ENCODE measurements at places on chromosomes 2 and 18.

DNA sequence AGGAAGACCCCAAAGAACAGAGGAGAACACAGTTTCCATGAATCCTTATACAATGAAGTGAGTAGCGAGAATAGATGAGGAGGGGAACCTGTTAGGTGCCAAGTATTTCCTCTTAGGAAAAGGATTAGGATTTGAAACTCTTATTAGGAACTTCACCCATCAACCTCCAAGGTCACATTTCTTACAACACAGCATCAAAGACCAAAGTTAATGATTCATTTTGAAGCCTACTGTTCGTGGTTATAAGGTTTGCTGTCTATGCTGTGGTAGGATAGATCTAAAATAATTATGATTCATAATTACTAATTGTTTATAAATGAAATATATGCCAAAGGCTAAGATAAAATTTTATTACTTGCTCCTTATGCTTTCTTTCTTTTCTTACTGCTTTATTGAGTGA, 6.1 kb downstream of the CFAP221 start:
- DNase-seq = no peak

DNA sequence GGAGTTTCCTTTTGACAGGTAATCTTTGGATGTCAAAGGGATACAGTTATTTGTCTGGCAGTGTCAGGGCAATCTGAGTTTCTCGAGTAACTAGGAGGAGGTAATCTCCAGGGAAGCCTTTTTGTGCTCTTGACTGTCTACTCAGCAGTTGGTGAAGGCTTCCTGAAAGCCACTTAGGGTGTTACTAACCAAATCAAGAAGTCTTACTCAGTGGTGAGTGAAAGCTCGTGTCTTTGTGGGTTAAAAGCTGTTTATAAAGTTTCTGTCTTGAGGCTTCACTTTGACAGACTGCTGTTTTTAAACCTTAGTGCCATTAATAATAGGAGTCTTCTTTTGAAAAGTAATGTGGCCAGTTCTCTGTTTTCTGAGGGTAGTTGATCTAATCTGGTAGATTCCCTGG, 1.7 kb downstream of the THSD7B start:
- no peak for DNase-seq

DNA sequence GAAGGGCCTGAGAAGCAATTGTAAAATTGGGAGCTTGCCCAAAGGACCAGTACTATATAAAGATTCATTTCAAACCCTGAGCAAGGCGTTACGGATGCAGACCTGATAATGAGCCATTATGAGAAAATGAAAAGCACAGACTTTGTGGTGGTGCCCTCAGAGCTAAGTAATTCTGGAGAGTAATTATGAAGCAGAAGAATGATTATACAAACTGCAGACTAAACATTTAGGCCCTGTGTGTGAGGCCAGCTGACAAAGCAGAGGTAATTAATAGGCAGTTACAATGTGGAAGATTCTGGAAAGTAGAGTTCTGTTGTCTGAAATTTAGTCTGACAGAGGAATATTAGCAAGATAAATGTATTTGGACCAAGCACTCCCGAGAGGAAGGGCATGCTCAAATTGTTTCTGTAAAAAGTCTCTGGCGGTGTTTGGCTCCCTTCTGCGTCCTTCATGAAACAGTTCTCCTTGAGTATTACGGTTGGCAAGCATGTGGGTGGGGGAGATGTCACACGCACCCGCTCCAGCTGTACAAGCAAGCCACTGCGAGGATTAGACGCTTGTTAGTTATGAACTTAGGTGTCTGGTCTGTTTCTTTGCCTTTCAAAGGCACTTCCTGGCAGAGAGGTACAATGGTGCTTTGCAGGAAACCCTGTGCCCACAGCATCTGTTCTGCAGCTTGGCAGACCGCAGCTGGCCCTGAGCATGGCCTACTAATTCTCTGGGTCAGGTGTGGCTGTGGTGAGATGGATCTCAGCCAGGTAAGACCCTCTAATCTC, 45.5 kb downstream of the CDC42EP3 start:
- DNase-seq = no peak

- peak; percentile 55 for DNase-seq
Measured at GRCh38 chr2:238380785-238381184, 45.9 kb upstream of the ASB1 start.

GRCh38 chr2:144170179-144170578, 349.7 kb downstream of the ZEB2 start:
- DNase-seq = no peak

DNA sequence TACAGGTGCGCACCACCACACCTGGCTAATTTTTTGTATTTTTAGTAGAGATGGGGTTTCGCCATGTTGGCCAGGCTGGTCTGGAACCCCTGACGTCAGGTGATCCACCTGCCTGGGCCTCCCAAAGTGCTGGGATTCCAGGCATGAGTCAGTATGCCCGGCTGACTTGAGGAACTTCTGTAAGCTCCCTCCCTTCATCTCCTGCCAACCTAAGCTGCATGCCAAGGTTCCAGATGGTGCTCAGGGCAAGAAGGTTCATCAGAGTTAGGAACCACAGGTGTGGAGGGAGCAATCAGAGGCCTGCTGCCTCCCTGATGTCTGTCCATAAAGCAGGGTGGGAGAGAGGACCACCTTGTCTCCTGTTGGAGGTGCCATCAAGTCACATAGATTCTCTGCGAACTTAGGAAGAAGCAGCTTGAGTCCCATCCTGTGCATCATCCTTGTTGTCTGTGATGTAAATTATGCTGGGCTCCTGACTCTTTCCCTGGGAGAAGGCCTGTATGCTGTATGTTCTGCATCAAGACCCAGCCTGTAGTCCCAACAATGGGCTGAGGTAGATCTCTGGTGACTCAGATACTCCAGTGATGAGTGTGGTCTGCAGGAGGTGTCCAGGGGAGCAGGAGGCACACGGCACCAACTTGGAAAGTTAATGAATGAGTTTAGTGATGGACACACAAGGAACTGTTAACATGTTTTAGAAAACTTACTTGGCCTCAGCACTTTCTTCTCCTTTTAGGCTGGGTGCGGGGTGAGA, 53.1 kb downstream of the TMEM17 start:
- no peak for DNase-seq

GRCh38 chr2:47270421-47270820, 115.3 kb upstream of the STPG4 start:
- no peak for DNase-seq

DNA sequence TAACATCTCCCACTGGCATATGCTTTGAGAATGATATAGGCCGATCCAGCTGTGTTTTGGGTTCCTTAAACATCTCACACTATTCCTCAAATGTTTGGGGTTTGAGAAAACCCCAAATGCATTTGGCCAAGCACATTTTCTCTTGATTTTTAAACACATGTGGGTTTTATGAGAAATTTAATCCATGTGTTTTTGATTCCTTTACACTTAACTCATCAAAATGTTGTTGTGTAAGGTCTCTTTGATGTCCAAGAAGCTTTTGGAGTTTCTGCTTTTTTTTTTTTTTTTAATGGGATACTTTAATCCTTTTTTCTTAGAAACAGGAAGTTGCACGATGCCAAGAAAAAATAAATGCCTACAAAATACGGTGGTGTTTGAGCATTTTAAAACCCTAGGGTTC, 339.8 kb upstream of the TCF4 start:
- DNase-seq = peak; percentile 9

DNA sequence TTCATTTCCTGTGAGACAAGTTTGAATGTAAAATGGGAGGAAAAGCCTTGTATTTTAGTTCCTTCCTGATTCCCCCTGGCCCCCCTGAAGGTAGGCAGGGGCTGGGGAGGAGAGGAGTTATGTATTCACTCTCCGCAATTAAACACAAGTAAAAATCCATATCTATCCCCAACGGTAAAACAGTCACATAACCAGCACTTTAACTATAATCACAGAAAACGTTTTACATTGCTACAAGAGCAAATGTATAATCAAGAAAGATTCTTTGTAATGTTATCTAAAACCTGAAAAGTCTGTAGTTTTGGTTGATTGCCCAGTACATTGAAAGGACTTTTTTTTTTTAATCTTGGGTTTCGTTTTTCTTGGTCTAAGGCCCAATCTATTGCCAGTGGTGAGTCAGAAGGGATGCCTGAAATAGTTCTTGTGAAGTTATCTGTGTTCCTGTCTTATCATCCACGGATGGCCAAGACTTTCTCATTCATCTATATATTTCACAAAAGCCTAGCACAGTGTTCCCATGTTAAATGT, 34.5 kb upstream of the CCNYL1 start:
- DNase-seq = peak; percentile 80

DNA sequence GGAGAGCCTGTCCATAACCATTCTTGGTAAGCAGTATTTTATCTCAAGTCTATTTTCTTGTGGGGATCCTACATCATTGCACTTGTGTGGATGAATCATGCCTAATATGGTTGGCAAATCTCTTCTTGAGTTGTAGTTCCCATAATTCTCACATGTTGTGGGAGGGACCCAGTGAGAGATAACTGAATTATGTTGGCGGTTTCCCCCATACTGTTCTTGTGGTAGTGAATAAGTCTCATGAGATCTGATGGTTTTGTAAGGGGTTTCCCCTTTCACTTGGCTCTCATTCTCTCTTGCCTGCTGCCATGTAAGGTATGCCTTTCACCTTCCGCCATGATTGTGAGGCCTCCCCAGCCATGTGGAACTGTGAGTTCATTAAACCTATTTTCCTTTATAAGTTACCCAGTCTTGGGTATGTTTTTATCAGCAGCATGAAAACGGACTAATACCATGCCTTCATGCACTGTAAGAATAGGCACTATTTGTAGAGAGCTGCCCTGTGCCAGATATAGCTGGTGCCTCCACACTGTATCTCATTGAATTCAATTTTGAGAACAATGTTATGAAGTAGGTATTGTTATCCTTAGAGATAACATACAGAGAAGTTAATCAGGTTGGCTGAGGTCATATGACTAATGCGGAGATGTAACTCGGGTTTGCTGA, 148.3 kb downstream of the PLCL1 start:
- DNase-seq = no peak

GRCh38 chr18:23735021-23735464, 45.8 kb downstream of the LAMA3 start:
- no peak for DNase-seq

DNA sequence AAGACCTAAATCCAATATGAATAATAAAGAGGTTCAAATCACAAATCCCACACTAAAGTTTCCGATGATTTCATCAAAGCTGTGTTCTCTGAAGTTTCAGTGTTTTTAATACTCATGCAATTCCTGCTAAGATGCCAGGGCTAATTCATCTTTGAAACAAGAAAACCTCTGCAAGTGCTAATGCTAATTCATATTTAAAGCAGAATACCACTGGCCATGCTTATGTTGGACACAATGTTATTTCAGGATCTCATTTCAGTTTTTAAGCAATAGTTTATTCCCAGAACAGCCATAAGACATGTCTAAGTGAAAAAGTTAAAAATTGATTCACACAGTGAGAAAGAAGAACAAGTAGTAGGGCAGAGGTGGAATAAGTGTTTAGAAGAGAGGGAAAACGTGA, 62.8 kb downstream of the GRB14 start:
- DNase-seq = no peak

DNA sequence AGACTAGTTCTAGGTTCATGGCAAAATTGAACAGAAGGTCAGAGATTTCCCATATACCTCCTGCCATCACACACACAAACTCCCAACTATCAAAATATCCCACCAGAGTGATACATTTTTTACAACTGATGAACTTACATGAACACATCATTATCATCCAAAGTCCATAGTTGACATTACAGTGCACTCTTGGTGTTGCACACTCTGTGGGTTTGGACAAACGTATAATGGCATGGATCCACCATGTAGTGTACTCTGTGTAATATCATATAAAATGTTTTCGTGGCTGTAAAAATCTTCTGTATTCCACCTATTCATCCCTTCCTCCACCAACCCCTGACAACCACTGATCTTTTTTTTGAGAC, 25.9 kb upstream of the STAM2 start:
- DNase-seq = no peak

GRCh38 chr2:134234535-134234934, 19.3 kb upstream of the MGAT5 start:
- DNase-seq = no peak

DNA sequence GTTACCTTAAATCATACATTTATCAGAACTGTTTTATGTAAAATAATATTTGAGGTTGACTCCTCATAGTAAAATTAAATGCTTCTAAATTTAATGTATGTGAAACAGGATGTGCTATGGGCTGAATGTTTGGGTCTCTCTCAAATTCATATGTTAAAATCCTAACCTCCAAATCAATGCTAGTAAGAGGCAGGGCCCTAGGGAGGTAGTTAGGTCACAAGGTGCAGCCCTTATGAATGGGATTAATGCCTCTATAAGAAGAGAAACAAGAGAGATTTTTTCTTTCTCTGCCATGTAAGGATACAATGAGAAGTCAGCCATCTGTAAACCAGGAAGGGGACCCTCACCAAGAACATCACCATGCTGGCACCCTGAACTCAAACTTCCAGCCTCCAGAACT, 67.2 kb upstream of the ETAA1 start:
- DNase-seq = no peak

DNA sequence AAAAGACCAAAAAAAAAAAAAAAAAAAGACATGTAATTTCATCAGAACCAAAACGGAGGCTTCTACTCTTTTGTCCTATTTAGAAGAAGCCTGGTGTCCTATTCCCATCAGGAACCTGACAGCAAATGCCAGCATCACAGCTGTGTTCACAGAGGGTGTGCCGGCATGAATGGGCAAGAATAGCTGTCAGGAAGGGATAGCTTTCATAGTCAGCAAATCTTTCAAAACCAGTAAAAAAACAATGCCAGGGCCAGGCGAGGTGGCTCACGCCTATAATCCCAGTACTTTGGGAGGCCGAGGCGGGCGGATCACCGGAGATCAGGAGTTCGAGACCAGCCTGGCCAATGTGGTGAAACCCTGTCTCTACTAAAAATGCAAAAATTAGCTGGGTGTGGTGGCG, 231.8 kb upstream of the PXDN start:
- DNase-seq = no peak

All from AG08396 (cell line).